ENCODE measurements at places on chromosomes 5 and 9.

DNA sequence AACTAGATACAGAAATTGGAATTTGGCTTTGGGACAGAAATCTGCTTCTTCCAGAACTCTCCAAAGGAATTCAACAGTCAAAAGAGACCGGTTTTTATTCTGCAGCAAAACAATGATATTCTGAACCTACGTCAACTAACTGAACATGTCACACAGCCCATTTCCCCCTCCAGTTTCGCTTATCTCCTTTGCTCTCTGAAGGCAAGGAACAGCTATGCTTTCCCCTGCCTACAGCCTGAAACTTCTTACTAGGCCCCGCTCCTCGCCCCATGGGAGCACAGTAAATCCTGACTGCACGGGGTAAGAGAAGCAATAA is 488 bp downstream of the SKIC3 start:
- DNase-seq: no peak

- no peak for DNase-seq
These were observed 3.9 kb downstream of the FNIP1 start for GRCh38 chr5:131792896-131793295.

DNA sequence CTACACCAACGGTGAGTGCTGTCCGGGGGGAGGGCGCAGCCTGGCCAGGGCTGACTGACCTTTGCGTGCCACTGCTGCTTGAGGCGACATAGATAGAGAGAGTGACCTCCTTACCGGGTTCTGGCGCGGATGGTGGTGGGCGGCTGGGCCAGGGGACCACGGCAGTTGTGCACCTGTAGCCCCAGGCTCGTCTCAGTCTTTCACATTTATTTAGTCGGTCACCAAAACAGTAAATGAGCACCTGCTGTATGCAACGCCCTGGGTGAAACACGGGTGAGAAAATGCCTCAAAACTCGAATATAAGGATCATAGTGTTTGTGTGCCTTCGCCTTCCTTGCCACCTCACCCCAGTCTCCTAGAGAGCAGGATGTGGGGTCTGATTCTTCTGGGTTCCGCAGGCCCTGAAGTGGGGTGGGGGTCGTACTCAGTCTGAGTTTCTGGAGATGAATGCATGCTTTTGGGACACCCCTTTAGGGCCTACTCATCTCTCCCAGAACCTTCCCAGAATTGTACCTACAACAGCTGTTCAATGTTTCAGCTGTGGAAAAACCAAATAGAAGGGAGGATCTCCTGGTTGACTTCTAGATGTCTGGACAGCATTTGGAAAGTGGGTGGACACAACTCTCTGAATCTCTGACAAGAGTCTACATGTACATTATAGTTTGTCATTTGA is 714 bp downstream of the SEC24A start:
- DNase-seq: peak; percentile 10

DNA sequence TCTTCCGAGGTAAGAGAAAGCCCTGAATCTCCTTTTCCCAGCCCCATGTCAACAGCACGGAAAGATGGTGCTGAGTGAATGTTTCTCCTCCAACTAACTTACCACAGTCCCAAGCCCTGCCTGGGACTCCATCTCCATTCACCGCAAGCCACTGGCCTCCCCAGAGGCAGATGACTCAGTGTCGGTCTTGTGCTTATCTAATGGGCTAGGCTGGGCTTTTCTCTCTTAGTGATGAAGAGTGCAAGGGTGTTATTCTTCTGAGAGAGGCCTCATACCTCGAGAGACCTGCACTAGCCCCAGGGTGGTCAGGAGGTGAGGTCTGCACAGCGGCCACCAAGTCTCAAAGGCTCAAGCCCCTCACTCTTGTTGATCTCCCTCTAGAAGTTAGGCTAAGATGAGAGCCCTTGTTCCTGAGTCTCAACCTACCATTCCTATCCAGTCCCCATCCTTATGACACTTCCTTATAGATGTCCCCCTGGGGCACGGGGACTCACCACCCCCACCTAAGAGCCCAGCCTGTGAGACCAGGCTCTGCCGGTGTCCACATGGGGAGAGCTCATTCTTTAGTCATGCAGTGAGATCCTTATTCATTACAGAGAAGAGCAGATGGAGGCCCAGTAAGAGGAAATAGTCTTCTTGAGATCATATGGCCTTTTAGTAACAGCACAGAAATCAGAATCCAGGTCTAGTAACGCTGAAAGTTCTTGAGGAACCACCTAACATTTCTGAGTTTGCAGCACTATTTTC is 127.0 kb downstream of the SAXO1 start:
- DNase-seq: no peak

Data from thymus (tissue), 14 donors.